SJSA1 (cell line): ENCODE measurements at places on chromosomes 3 and 15.

DNA sequence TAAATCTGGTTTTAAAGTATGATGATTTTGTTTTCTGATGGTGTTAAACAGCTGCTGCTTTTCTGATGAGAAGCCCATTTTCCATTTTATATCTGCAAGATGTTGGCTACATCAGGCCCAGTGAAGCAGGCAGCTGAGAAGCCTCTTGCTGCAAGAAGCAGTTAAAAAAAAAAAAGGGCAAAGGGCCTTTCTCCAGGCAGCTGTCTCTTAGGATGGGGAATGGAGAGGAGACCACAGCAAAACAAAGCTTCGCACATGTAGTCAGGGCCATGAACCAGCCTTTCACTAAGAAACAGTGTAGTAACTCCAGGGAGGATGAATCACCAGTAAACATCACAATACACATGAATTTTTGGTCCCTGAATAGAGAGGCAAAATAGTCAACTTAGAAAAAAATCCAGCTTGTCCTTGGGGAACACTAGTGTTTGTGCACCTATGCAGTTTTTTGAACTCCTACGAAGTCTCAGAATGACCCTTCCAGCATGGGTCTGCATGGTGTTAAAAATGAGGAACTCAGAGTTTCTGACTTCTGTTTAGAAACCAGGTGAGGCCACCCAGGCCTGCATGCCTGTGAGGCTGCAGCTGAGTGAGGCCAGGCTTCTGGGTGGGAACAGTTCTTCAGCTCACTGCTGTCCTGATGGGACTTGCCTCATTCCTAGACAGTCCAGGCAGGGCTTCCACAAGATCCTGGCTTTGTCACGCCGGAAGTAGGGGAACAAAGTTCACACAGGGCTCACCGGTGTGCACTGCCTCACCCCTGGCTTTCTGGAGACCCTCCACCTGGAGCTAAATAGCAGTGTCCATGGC, 518.7 kb downstream of the MCTP2 start:
- DNase-seq, result no peak
- no peaks in the 10 kb centered on the region for H3K36me3 ChIP-seq
- H3K4me1 ChIP-seq, result no peaks in the 10 kb centered on the region
- H3K27ac ChIP-seq, result no peak overlapping the region

- H3K27ac ChIP-seq, result peak overlapping the region; percentile 11; the same call in 1 of the 2 replicates
- H3K4me3 ChIP-seq, result no peak overlapping the region
- DNase-seq, result peak; percentile 76
- H3K4me1 ChIP-seq, result peaks cover 26% of the 10 kb centered on the region
- H3K27me3 ChIP-seq, result no peaks in the 10 kb centered on the region
- no peaks in the 10 kb centered on the region for H3K36me3 ChIP-seq
Observed at GRCh38 chr3:27596334-27596841, 112.2 kb upstream of the SLC4A7 start.

- H3K27ac ChIP-seq, result no peak overlapping the region
- peaks cover 26% of the 10 kb centered on the region for H3K36me3 ChIP-seq
- H3K4me3 ChIP-seq, result no peak overlapping the region
- H3K27me3 ChIP-seq, result no peaks in the 10 kb centered on the region
- no peak for DNase-seq
- no peaks in the 10 kb centered on the region for H3K4me1 ChIP-seq
Observed at GRCh38 chr3:147415874-147416273, 6.7 kb downstream of the ZIC1 start.

DNA sequence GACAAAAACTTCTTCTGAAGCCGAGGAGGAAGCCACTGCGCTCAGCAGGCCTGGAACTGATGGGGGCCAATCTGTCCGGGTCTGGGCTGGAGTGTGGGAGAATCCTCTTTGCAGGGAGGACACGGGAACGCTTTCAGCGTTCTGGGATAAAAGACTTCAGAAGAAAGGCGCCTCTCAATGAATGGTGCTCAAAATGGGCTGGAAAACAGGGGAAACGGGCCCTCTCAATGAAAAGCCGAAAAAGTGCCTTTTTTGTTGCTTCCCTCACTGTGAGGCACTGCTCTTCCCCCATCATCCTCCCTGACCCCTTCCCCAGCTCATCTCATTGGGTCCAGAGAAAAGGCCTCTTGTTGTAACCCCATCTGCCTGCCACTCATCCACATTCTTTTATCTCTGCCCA, 119.5 kb upstream of the LRIG1 start:
- DNase-seq, result no peak
- no peaks in the 10 kb centered on the region for H3K36me3 ChIP-seq
- H3K27ac ChIP-seq, result no peak overlapping the region
- no peaks in the 10 kb centered on the region for H3K27me3 ChIP-seq
- no peak overlapping the region for H3K4me3 ChIP-seq
- peaks cover 5% of the 10 kb centered on the region for H3K4me1 ChIP-seq

DNA sequence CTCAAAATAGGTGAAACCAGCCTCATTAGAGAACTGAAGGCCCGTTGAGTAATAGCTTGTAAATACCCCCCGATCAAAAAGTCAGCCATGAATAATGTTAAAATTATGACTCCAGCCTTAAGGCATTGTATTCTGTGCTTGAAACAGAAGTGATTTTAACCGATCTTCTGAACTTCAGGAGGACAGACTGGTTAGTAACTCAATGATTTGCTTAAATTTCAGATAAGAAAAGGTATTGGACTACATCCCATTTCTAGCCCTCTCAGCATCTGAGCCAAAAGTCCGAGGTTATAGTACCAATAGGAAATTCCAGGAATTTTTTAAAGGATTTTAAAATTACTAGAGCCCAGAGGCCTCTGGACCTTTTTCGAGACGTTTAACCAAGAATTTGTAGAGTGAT, 67.7 kb upstream of the FGF12 start:
- no peaks in the 10 kb centered on the region for H3K4me1 ChIP-seq
- no peak overlapping the region for H3K27ac ChIP-seq
- no peak for DNase-seq
- H3K36me3 ChIP-seq, result peaks cover 7% of the 10 kb centered on the region
- H3K4me3 ChIP-seq, result no peak overlapping the region
- no peaks in the 10 kb centered on the region for H3K27me3 ChIP-seq

GRCh38 chr15:77722759-77723460, 90.2 kb upstream of the LINGO1 start:
- no peaks in the 10 kb centered on the region for H3K4me1 ChIP-seq
- no peak overlapping the region for H3K27ac ChIP-seq
- no peak overlapping the region for H3K4me3 ChIP-seq
- DNase-seq, result no peak

GRCh38 chr3:32413845-32414521, 22.3 kb downstream of the CMTM7 start:
- no peaks in the 10 kb centered on the region for H3K4me1 ChIP-seq
- no peak overlapping the region for H3K4me3 ChIP-seq
- H3K36me3 ChIP-seq, result no peaks in the 10 kb centered on the region
- no peak for DNase-seq
- no peaks in the 10 kb centered on the region for H3K27me3 ChIP-seq

- no peaks in the 10 kb centered on the region for H3K4me1 ChIP-seq
- no peaks in the 10 kb centered on the region for H3K36me3 ChIP-seq
- H3K4me3 ChIP-seq, result no peak overlapping the region
- H3K27ac ChIP-seq, result no peak overlapping the region
- H3K27me3 ChIP-seq, result no peaks in the 10 kb centered on the region
Observed at GRCh38 chr15:95910643-95911212, 419.8 kb upstream of the NR2F2 start.

DNA sequence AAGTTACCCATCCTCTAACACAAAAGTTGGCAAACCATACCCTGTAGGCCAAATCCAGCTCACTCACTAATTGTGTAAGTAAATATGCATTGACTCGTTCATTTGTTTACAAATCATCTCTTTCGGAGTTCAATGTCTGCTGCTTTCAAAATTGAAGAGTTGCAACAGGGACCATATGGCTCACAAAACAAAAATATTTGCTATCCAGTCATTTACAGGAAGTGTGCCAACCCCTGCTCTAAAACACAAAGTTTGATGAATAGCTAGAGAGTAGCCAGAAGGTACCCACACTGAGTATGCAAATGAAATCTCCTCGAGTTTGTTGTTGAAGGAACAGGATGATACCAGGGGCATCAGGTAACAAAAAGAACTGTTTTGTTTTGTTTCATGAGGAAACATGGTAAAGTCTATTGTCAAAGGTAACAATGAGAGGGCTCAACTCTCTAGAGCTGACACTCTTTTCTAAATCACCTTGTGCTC, 236.2 kb upstream of the THBS1 start:
- DNase-seq, result no peak
- no peaks in the 10 kb centered on the region for H3K36me3 ChIP-seq
- H3K4me1 ChIP-seq, result peaks cover 13% of the 10 kb centered on the region; the same call in 1 of the 2 replicates
- H3K27me3 ChIP-seq, result no peaks in the 10 kb centered on the region
- H3K27ac ChIP-seq, result peak overlapping the region; percentile 33; the same call in 1 of the 2 replicates
- no peak overlapping the region for H3K4me3 ChIP-seq

DNA sequence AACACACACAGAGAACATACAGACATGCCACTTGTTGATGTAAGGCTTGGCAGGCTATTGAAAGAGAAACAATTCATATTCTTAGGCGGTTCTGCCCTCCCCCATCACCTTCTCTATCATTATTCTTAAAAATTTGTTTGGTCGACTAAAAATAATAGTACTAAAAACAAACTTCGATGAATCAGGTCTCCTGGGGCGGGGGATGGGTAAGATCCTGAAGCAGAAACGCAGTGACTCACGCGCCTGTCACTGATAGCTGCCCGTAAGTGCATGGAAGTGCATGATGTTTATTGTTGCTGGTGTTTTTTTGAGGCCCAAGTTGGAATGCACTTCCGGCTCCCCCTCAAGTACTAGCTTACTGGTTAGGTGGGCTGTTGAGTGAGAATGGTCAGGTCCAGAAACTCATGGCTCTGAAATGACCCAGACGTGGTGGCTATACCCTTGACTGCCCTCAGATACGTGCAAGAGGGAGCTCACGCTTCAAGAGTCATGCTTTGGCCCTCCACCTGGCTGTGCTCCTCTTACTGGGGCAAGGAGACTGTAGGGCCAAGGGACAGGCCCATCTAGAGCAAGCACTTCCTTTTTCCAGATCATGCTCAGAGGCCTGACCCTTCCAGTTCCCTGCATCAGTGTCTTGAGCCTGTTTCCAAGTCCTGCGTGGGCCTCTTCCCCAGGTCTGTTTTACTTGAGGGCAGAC, 10.9 kb downstream of the SMAD3 start:
- peaks cover 86% of the 10 kb centered on the region for H3K4me1 ChIP-seq
- H3K4me3 ChIP-seq, result no peak overlapping the region
- DNase-seq, result peak; percentile 95
- peaks cover 31% of the 10 kb centered on the region for H3K36me3 ChIP-seq
- no peaks in the 10 kb centered on the region for H3K27me3 ChIP-seq

- no peak overlapping the region for H3K27ac ChIP-seq
- H3K36me3 ChIP-seq, result peaks cover 18% of the 10 kb centered on the region
- no peak for DNase-seq
- H3K27me3 ChIP-seq, result no peaks in the 10 kb centered on the region
- H3K4me1 ChIP-seq, result peaks cover 24% of the 10 kb centered on the region
- no peak overlapping the region for H3K4me3 ChIP-seq
Observed at GRCh38 chr15:32643907-32644445, 2.5 kb downstream of the SCG5 start.

DNA sequence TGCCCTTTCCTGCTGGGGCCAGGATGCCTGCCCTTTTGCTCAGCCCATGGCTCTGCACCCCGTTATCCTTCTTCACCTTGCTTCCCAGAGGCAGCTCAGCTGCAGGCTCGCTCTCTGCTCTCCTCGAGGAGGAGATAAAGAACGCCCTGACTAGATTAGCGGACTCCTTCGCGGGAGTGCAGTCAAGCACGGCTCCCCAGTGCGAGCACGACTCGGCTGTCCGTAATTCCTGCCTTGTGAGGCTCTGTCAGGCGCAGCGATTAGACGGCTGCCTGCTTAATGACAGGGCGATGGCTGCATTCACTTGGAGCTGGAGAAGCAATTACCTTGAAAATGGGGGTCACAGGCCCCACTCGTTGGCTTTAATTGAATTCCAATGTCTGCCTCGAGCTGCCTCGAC, 25.9 kb downstream of the TLE3 start:
- no peak for DNase-seq
- no peak overlapping the region for H3K4me3 ChIP-seq
- peaks cover 92% of the 10 kb centered on the region for H3K36me3 ChIP-seq
- no peaks in the 10 kb centered on the region for H3K4me1 ChIP-seq
- H3K27ac ChIP-seq, result no peak overlapping the region
- no peaks in the 10 kb centered on the region for H3K27me3 ChIP-seq

- H3K27me3 ChIP-seq, result peaks cover 11% of the 10 kb centered on the region; the same call in 1 of the 2 replicates
- no peaks in the 10 kb centered on the region for H3K4me1 ChIP-seq
- DNase-seq, result no peak
Observed at GRCh38 chr15:83100097-83100646, 7.3 kb upstream of the TM6SF1 start.

- H3K36me3 ChIP-seq, result no peaks in the 10 kb centered on the region
- H3K27me3 ChIP-seq, result no peaks in the 10 kb centered on the region
- no peak for DNase-seq
- H3K27ac ChIP-seq, result peak overlapping the region; percentile 48
Observed at GRCh38 chr3:181629711-181630110, 82.0 kb upstream of the SOX2 start.

DNA sequence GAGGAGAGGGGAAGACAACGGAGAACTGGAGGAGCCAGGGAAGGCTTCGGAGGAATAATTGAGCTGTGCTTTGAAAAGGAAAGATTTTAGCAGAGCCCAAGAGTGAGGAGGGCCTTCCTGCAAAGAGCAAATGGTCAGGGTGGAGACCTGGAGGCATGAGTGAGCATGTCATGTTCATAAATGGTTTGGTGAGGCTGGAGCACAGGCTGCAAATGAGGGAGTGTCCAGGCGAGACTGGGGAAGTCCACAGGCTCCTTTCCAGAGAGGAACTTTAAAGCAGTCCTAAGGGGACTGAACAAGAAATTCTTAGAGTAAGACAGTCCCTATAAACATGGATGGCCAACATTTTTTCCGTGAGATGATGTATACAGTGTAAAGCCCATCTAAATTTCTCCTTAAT, 108.8 kb downstream of the THSD4 start:
- H3K27ac ChIP-seq, result no peak overlapping the region
- no peak for DNase-seq
- H3K27me3 ChIP-seq, result no peaks in the 10 kb centered on the region; the same call in 1 of the 2 replicates
- H3K36me3 ChIP-seq, result no peaks in the 10 kb centered on the region

DNA sequence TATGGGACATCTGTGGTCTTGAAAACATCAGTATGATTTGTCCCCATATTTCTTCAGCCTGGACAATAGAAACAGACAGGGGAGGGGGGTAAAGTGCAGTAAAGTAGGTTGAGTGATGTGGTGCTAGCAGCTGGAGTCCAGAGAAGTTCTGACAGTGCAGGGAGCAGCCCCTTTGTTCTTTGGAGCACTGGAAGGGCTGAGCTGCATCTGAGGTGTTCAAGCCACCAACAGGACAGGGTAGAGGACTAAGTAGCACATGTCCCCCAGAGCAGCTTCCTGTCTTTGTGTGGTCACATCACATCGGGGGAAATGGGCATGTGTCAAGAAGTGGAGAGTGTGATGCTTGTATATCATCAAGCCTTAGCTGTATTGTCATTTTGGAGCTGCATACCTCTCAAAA, 12.1 kb downstream of the MRPS22 start:
- no peaks in the 10 kb centered on the region for H3K4me1 ChIP-seq
- H3K27ac ChIP-seq, result no peak overlapping the region
- H3K4me3 ChIP-seq, result no peak overlapping the region

DNA sequence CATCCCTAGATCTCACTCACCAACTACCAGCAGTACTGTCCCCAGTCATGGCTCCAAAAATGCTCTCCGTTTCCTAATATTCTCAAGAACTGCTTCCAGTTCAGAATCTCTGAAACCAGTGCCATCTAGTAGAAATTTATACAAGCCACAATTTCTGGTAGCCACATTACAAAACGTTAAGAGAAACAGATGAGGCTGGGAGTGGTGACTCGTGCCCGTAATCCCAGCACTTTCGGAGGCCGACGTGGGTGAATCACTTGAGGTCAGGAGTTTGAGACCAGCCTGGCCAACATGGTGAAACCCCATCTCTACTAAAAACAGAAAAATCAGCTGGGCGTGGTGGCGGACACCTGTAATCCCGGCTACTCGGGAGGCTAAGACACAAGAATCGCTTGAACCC, 78.4 kb upstream of the RAD18 start:
- no peak overlapping the region for H3K27ac ChIP-seq
- H3K4me3 ChIP-seq, result no peak overlapping the region
- 0 out of 2 replicates have a peak, but pooled peaks cover 4% of the 10 kb centered on the region for H3K27me3 ChIP-seq
- H3K4me1 ChIP-seq, result peaks cover 3% of the 10 kb centered on the region; the same call in 1 of the 2 replicates
- H3K36me3 ChIP-seq, result no peaks in the 10 kb centered on the region
